ENCODE measurements at places on chromosomes 5 and 9.

DNA sequence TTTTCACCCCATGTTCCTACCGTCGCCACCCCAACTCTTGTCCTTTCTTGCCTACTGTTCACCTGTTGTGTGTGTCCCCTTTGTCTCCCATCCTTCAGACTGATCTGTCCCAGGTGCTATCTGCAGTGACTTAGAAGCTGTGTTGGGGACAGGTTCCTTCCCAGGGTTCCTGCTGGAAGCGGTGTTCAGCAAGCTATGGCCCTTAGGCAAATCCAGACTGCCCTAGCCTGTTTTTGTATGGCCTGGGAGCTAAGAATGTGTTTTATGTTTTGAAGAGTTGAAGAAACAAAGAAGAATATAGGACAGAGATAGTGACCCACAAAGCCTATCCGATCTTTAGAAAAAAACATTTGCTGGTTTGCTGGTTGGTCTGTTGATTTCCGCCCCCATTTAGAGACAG, 236.4 kb downstream of the GOLPH3 start:
- no peak for DNase-seq

- DNase-seq, result no peak
These were observed 19.3 kb upstream of the ADAM19 start for GRCh38 chr5:157594675-157595459.

GRCh38 chr5:77423022-77423750, 68.9 kb downstream of the WDR41 start:
- DNase-seq, result no peak

GRCh38 chr5:139919308-139919707, 123.7 kb downstream of the PSD2 start:
- DNase-seq, result no peak

DNA sequence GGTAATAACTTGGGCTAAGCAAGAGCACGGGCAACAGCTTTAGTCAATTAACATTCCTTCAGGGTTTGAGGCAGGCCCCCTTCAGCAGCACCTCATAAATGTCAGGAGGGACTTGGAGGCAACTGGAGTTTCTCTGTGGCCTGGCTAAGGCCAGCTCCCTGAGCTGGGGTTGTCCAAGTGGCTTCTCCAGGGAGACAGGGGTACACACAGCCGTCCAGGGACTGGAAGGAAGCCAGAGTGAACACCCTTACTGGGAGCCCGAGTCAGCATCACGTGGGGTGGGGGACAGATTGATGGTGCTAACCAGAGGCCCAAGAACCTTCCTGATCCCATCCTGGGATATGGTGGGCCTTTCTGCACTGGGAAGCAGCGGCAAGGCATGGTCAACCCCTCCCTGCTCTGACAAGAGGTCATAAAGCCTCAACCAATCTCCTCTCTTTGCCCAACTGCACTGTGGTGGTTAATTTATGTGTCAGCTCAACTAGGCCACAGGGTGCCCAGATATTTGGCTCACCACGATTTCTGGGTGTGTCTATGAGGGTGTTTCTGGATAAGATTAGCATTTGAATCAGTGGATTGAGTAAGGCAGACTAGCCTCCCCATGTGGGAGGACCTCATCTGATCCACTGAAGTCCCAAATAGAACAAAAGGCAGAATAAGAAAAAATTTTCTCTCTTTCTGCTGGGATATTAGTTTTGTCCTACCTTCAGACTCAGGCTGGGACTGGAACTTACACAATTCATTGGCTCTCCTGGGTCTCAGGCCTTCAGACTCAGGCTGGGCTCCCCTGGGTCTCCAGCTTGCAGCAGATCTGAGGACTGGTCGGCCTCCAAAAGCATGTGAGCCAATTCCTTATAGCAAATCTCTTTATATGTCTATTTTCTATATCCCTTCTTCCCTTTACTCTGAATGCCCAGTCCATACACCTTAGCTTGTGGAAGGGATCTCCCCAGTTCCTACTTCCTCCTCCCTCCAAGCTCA, 127.2 kb upstream of the LARP1 start:
- no peak for DNase-seq

DNA sequence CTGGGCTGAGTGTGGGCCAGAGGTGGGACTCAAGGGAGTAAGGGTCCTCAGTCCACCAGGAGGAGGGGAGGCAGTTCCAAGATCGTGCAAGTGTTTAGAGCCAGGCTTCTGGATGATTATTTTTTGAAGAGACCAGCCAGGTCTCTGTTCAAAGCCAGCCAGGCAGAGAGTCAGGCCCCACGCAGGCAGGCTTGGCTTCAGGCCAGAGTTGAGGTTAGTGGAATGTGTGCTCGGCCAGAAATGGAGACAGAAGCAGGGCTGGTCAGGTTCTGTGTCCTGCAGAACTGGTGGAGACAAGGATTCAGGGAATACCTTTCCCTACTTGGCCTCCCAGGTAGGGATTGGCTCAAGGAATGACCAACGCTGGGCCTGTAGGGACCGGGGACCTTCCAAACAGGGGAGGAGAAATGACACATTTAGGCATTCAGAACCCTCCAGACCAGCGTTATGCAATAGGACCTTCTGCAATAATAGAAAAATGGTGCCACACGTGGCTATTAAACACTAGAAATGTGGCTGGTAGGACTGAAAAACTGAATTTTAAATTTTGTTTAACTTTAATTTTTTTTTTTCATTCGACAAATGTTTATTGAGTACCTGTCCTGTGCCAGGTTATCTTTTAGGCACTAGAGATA, 106.2 kb downstream of the CMYA5 start:
- no peak for DNase-seq

- DNase-seq, result no peak
These were observed 117.1 kb upstream of the RASA1 start for GRCh38 chr5:87150630-87151029.

DNA sequence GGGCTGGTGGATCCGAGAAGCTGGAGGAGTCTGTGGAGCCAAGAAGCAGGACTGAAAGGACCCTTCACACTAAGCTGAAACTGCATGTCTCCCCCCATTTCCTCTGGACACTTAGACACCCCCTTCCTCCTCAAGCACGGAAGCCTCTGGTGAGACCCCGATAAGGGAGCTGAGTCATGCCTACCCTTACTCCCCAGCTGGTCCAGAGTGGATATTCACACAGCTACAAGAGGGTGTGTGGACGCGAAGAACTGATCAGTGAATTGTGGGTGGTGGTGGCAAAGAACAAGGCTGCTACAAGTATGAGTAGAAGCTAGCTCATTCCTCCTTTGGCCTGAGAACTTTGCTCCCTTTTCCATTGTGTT, 4.3 kb downstream of the TLN1 start:
- DNase-seq, result no peak

DNA sequence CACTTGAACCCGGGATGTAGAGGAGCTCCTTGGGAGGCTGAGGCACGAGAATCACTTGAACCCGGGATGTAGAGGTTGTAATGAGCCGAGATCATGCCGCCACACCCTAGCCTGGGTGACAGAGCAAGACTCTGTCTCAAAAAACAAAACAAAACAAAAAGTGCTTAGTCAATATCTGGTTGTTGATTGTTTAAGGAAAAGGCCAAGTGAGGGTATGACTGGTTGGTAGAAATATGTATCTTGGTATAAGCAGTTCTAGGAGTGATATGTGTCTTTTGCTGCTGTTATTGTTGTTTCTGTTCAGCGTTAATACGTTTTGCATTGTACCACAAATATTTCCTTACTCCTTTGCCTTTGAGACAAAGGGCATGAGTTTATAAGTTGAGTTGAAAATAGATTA, 210.7 kb upstream of the DMRT1 start:
- DNase-seq, result no peak

DNA sequence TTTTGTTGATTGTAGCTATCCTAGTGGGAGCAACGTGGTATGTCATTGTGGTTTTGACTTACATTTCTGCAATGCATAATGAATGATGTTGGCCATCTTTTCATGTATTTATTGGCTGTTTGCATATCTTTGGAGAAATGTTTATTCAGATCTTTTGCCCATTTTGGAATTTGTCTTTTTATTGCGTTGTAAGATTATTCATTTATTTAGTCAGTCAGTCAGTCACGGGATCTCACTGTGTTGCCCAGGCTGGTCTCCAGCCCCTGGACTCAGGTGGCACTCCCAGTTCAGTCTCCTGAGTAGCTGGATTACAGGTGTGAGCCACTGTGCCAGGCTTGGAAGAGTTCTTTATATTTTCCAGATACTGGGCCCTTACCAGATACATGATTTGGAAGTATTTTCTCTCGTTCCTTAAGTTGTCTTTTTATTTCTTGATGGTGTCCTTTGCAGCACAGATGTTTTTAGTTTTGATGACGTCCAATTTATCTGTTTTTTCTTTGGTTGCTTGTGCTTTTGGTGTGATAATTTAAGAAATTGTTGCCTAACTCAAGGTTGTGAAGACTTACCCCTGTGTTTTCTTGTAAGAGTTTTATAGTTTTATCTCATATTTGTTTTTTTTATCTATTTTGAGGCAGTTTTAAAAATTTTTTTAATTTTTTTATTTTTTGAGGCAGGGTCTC, 67.1 kb downstream of the EHMT1 start:
- no peak for DNase-seq

DNA sequence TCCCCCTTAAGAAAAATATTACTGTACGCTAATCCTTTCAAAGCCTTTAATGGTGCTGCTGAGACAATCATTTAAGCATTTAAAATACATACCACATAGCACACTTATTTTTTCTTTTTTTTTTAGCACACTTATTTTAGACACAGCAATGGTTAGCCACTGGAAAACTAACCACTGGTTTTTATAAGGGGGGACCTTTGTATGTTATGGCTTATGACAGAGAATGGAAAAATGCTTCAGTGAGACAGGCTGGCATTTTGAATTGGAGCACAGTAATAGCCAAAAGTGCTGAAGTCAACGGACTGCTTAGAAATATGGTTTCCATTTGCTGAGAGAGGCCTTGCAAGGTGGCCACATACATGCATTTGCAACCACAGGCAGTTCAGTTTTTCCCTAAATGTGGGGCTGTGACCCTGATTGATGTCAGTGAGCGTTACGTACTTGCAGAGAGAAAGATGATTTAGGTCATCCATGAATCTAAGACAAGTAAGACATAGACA, 28.5 kb downstream of the AOPEP start:
- DNase-seq, result no peak

- no peak for DNase-seq
These were observed 37.6 kb upstream of the SMAD5 start for GRCh38 chr5:136094913-136095641.
